SK-MEL-5 (cell line): ENCODE measurements at places on chromosomes 2 and 18.

- DNase-seq, result peak; percentile 76
Observed at GRCh38 chr18:31512203-31512764, 14.3 kb downstream of the DSG2 start.

DNA sequence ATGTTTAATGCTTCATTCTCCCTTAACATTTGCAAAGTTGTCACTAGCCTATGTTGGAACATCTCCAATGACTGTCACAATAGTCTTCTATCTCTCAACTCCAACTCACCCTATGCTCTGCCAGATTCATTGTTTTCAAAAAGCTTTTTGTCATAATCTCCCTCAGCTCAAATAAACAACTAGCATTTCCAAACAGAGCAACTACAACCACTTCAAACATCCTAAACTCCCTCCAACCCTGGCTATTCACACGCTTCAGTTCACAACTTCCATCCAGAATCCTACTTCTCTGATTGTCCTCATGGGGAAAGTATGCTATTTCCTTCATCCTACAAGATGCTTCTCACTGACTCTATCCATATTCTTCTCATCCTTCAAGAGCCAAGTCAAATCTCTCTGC, 139.2 kb upstream of the VRK2 start:
- no peak for DNase-seq

GRCh38 chr2:147854557-147855134, 9.8 kb downstream of the ACVR2A start:
- no peak for DNase-seq

GRCh38 chr18:73737990-73738389, 409.6 kb downstream of the FBXO15 start:
- no peak for DNase-seq

GRCh38 chr18:40075616-40076015, 1879.4 kb upstream of the PIK3C3 start:
- no peak for DNase-seq

DNA sequence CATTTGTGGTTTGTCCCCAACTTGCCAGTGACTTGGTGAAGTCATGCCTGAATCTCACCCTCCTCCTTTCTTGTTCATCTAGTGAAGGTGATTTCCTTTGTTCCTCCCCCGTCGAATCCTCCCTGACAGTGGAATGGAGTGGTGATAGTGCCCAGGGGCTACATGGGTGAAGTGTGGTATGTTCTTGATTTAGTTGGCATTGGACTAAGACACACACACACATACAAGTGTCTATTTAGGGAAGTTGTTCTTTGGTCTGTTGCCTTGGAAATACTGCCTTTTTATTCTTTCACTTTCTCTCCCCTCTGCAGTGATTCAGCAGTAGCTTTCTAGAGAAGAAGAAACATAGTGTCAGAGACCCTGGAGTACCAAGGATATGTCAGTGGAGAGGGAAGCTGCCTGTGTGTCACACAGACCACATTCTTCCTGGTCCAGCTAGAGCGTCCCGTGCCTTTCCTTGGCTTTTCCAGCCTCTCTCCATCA, 10.9 kb downstream of the INPP4A start:
- no peak for DNase-seq

DNA sequence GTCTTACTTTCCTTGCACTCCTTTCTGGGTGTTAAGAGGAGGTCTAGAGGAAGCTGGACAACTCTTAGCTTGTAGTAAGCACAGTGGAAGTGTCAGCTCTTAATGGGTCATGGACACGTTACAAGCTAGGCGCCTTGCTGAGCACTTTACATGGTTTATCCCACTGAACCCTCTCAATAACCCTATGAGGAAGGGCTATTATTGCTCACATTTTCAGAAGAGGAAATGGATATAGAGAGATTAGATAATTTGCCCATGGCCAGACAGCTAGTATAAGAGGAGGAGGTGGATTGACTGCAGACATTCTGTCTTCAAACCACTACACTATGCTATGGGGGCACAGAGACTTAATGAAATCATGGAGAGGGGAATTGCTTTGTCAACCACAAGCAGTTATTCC, 8.3 kb upstream of the IL1RN start:
- DNase-seq, result no peak

DNA sequence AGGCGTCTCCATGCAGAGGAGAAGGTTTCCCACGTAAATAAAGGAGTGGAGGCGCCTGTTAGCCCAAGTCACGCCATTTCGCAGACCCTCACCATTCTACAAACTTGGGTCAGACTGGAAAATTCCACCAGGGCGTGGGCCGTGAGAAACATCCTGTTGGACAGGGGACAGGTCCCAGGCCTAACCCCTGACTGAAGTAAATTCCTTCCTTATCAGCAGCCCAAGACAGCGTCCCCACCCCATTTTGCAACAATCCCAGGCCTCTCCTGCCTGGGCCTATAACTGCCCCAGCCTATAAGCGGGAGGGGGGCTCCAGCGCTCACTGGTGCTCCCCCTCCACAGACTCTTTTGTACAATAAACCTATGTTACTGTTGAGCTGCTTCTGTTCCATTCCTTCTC, 57.3 kb upstream of the CBLN2 start:
- DNase-seq, result no peak

GRCh38 chr18:62284637-62285036, 40.5 kb upstream of the TNFRSF11A start:
- no peak for DNase-seq

- DNase-seq, result no peak
Observed at GRCh38 chr18:32358529-32358928, 112.2 kb downstream of the GAREM1 start.

DNA sequence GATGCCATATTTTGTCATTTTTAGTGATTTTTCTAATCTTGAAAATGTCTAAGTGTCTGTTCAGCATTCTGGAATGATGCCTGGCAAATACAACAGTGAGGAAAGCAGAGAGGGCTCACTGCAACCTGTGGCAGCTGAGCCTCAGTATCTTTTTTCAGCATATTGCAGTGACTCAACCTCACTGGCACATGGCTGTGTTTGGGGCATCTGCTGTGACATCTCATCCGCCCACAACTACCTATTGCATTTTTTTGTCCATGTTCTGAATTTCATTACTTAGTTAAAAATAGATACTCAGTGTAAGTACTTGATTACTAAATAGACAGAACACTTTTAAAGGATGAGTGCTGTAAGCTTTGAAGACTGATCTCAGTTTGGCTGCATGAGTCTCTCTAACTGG, 10.7 kb downstream of the BABAM2 start:
- DNase-seq, result no peak

DNA sequence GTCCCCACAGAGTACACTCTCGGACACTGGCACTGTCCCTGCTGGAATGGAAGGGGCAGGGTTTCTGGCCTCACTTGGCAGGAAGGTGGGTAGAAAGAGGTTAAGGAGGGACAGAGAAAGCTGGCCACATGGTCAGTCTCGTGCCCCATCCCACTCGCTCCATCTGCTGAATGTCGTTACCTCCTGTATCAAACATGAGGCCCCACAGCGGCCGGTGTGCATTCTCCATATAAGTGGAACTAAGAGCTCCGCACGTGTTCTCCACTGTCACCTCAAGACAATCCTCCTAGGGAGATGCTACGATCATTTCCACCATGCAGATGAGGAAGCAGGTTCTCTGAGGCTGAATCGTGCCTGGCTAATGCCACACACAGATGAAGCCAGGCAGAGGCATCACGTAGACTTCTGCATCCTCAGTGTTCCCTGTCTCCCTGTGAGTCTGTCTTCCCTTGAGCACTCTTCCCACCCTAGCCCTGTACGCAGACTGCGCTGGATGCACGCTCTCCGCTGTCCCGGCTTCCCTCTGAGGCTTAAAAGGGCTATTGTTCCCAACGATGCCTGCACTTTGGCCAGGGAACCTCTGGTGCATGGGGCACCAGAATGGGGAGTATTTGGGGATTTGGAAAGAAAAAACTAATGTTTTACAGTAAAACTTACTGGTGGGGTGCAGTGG, 35.1 kb downstream of the MAL start:
- DNase-seq, result no peak

GRCh38 chr2:61220768-61221167, 58.8 kb downstream of the C2orf74 start:
- no peak for DNase-seq

GRCh38 chr2:126836761-126837679, 61.7 kb upstream of the TEX51 start:
- DNase-seq, result no peak

DNA sequence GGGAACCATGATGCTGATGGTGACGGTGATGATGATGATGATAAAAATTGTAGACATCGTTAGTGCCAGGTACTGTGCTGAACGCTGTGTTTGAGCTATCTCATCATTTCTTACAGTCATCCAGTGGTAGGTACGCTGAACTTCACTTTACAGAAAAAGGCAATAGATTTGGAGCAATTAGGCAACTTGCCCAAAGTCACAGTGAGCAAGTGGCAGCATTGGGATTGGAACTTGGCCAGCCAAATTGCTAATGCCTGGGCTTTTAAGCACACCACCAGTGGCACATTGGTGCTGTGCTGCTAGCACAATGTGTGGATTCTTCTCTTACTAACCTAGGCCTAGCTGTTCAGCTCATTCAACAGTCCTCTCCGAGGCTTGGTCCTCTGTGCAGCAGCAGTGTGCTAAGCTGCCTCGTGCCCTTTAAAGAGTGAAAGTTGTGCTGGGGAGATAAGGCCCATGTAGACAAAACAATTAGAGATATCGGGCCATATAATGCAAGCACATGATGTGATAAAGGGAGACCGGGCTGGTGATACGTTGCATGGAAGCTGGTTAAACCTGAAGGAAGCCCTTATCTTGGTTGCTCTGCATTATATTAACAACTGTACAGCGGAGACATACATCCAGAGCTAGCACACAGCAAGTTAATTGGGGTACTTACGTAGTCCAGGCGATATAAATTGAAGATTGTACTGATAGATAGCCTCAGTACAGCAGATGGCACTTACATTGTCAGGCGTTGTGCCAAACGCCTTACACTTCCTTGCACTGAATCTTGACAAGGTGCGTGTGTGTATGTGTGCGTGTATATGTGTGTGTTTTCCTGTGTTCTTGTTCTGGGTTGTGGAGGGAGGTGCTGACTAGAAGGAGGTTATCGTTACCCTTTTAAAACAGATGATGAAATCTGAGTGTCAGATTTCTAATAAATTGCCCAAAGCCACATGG, 28.4 kb downstream of the HK2 start:
- no peak for DNase-seq

DNA sequence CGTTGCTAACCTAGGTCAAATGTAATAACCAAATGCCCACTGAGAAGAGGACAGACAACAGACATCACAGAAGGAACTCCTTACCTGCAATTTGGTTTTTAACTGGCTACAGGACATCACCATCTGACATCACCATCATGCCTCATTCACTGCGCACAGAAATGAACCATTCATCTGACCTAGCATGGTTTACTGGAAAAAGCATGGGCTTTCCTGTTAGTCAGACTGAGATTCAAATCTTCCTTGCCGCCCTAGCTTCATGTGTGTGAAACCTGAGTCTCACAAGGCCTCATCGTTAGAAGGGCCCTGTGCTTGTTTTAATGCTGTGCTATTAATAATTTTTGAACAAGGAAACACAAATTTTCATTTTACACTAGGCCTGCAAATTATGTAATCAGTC, 1.1 kb upstream of the HIBCH start:
- DNase-seq, result no peak

DNA sequence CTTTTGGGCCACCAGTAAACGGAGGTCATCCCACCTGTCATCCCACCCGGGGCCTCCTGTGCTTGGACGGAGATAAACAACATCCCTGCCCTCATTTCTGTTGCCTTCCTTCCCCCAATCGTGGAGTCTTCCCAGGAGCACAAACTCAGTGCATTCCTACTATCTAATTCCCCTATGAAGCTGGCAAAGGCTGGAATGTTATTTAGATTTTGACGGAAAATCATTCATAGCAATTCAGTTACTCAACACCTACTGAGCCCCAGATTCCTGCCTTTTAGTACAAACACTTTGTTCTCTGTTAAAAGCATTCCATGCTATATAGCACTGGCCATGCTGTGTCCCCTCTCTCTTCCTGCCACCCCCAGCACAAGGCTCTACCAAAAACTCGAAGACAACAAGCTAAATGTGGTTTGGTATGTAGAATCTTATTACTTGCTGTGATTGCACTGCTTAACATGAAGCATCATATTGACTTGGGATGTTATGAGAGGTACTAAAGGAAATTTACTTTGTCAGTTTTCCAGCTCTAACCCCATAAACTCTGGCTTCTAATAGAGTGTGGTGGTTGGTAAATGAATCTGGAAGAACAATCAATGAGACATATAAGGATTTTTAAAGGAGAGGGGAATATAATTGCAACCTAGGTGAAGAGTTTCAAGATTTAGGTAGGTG, 32.3 kb upstream of the IMPA2 start:
- no peak for DNase-seq

GRCh38 chr2:224937887-224938286, 104.4 kb downstream of the DOCK10 start:
- DNase-seq, result no peak

- DNase-seq, result no peak
Observed at GRCh38 chr18:33034945-33035344, 262.1 kb upstream of the KLHL14 start.

GRCh38 chr18:4636967-4637366, 181.9 kb upstream of the DLGAP1 start:
- DNase-seq, result peak; percentile 4

DNA sequence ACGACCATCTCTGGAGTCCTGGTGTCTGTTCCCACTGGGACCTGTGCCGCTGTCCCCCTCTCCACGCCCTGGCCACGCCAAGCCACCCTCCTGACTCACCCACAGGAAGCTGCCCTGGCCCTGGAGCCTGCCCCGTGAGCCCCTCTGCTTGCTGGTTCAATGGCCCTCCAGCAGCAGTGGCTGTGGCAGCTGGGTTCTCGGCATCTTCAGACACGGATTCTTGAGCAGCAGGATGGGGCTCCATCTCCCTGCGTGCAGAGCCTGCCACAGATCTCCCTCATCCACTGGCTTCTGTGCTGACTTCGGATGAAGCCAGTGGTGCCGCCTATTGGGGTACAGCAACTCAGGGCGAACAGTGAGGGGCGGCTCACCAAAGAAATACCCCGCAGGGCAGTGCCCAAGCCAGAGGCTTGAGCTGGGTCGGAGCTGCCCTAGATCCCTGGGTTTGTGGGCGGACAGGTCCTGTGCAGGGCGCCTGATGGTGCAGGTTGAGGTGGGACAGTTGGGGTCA, 14.0 kb downstream of the CAPN10 start:
- no peak for DNase-seq

- DNase-seq, result no peak
Observed at GRCh38 chr18:12924616-12925015, 23.2 kb upstream of the SEH1L start.

DNA sequence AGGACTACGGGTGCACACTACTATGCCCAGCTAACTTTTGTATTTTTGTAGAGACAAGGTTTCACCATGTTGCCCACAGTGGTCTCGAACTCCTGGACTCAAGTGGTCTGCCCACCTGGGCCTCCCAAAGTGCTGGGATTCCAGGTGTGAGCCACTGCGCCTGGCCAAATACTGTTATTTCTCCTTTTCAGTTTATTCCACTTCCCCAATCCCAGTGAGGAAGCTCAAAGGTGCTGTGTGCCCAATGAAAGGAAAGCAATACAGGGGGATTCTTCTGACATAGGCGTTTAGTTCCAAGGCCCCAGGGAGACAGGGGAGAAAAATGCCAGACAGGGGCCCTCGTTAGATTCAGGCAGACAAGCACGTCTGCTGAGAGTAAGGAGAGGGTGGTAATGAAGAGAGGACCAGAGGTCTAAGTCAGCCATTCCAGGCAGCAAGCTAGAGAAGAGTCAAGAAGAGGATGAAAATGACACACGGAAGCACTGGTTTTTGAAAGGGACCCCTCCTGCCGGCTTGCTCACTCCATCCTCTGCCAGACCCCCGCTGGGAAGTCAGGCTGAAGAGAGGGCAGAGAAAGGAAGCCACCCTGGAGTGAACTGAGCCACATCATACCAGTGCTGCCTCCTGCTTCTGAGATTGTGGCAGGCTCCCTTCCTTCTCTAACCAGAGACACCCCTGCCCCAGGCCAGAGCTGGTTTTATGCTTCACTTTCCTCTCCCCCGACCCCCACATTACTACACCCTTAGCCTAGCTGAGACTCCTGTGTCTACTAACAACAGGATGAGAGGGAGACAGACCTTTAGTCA, 6.7 kb downstream of the INO80C start:
- no peak for DNase-seq
